Central memory CD4-positive, alpha-beta T cell (primary cell): ENCODE measurements at places on chromosomes 4 and X.

DNA sequence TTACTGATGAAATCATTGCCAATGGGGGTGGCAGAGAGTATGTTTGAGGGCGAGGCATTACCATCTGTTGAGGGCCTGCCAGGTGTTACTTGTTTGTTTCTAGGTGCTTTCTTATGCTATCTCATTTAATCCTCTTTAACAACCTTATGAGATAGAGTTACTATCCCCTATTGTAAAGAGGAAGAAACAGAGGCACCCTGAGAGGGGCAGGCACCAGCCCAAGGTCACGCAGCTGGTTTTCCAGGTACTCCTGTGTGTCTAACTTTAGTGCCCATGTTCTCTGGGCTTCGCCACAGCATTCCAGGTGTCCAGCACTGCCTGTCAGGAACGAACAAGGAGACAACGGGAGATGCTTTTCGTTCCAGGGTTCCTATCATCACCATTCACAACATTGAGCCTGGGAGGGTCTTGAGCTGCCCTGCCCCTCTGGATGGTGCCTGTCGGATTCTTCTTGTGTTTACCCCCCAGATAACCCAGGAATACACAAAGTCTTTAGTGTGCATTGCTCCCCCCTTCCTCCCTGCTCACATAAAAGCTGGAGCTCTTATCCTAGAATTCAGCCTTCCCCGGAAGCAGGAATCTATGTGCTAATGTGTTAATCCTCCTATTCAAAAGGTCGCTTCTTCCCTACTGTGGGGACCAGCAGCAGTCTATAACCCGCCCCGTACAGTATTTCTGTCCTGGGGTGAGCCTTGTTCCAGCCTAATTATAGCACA lies 24.9 kb upstream of the GPC4 start:
- no peak for DNase-seq

GRCh38 chr4:92516450-92516849 lies 212.7 kb downstream of the GRID2 start:
- no peak for DNase-seq

DNA sequence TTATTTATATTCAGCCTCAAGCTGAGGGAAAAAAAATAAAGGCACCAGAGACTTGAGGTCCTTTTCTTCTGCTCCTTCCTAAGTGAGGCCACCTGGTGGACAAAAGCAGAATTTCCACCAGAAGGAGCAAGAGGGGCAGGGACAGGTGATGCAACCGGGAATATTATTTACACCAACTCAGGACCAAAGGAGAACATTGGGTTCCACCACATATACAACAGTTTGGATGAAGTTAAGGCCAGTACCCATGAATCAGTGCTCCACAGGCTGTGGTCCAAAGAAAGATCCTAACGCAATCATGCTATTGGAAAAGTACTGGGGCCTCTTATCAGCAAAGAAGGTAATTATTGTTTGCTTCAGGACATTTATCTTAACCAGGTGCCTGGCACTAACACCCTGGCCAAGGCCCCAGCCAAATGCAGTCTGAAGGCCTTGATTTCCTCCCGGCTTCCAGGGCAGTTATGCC lies 57.4 kb downstream of the TSC22D3 start:
- DNase-seq: peak; percentile 74

GRCh38 chrX:994780-995179 lies 217.7 kb downstream of the CRLF2 start:
- DNase-seq: no peak

- DNase-seq: peak; percentile 89
These were observed 14.8 kb downstream of the PDK3 start for GRCh38 chrX:24479924-24480323.

DNA sequence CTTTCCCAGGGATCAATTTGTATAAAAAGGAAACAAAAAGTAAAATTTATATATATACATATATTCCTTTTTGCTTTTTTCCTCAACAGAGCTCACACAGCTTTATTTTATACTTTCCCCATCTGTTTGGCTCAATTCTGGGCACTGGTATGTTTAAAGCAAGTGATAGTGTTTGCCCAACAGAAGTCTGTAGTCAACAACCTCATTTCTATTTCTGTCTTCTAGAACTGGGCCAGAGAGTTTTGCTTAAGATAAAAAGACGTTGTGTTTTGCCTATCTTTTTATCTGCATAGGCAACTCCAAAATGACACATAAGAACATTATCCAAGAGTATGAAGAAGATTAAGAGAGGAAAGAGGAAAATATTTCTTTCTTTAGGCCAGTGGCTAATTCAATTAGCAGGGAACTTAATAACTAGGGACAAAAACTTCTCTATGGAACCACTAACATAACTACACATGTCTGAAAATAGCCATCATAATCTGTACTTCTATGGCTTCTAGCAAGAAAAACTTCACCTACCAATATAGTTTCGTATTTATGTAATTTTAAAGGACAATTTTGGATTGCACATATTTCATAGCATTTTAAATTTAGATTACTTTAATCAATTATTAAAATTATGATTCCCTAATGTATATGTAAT lies 1300.5 kb downstream of the ARAP2 start:
- DNase-seq: no peak

- DNase-seq: no peak
These were observed 45.4 kb downstream of the SMARCAD1 start for GRCh38 chr4:94253036-94253435.

DNA sequence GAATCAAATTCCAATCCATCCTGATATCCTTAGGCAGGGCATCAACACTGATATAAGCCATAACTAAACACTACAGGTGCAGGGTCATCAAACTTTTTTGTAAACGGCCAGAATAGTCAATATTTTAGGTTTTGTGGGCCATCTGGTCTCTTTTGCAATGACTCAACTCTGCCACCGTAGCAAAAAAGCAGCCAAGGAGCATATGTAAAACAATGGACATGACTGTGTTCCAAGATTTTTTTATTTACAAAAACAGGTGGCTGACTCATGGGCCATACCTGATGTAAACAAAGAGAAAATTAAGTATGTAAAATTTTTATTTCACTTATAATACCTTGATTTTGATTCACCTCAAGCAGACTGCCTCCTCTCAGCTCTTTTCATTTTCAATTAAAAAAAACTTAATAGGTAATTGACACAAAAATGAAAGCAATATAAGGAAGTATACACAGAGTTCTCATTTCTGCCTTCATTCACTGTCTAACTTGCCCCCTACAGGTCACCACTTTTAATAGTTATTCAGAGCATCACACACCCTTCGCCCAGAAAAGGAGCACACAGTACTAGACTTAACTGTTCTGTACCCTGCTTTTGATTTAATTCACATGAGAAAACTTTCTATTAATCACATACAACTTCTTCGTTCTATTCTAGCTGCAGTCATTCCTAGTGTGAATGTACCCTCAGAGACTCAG lies 35.3 kb upstream of the GPM6B start:
- no peak for DNase-seq

- no peak for DNase-seq
These were observed 16.5 kb downstream of the ZFX start for GRCh38 chrX:24166078-24166477.

DNA sequence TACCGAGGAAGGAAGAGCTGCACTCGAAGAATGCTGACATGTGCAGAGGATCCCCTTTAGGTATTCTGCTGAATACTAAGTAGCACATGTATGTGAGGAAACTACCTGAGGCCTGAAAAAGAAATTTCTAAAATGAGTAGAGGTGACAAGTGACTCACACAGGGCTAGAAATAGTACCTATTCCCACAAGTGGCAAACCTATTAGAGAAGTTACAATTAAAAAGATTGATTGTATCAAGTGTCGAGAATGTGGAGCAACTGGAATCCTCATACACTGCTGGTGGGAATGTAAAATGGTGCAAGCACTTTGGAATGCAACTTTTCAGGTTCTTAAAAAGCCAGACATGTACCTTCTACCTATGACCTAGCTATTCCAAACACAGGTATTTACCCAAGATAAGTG lies 47.4 kb downstream of the CCSER1 start:
- DNase-seq: no peak

GRCh38 chrX:103737696-103738095 lies 27.0 kb downstream of the TMEM31 start:
- no peak for DNase-seq

DNA sequence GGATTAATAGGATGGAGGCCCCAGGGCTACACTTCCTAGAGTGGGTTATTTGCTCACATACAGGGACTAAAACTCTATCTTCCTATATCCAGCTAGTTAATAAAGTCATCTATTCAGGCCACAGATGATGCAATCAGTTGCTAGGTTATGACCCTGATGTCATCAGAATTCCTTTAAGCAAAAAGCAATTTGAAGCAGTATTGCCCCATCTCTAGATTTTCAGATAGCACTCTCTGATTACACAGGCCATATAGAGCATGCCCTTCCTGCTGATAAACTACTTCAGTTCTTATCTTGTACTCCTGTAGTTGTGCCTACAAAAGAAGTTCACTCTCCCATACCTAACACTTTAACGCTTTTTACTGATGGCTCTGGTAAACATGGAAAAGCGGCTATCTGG lies 84.8 kb downstream of the TMEM144 start:
- no peak for DNase-seq

- DNase-seq: no peak
These were observed 330.3 kb downstream of the PDHA2 start for GRCh38 chr4:96170198-96170597.

GRCh38 chr4:93394545-93395081 lies 433.9 kb upstream of the ATOH1 start:
- DNase-seq: no peak

DNA sequence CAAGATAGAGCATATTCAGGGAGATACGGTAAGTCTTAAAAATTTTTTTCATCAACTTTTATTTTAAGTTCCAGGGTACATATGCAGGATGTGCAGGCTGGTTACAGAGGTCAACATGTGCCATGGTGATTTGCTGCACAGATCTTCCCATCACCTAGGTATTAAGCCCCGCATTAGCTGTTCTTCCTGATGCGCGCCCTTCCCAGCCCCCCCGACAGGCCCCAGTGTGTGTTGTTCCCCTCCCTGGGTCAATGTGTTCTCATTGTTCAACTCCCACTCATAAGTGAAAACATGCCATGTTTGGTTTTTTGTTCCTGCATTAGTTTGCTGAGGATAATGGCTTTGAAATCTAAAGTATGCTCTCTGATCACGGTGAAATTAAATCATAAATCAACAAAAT lies 64.2 kb downstream of the HPRT1 start:
- DNase-seq: no peak

DNA sequence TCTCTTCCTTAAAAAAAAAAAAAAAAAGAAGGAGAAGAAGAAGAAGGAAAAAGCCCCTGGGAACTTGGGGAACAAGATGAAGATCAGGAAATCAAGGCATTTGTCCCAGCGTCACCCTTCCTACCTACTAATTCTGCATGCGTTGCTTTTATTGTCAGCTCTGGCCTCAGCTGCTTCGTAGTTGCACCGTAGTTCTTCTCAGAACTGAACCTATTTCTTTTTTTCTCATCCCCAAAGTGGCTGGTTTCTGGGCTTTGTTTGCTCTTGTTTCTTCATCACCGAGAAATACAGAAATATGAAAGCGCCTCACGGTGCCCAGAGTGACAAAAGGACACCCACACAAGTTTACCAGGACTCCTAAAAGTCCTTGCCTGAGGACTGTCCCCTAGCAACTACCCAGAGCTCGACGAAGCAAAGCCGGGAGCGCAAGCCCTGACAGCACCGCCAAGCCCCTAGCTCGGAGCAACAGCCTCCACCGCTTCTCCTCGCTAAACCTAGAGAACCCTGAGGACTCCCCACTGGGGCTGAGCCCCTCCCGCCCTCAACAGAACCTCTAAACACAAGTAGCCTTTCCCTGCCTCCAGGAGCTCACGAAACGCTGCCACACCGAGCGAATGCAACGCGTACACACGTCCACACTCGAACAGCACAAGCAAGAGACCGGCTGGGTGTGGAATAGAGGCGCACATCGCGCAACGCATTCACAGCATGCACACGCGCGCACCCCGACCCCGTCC lies 710 bp downstream of the PRKG2 start:
- DNase-seq: no peak

GRCh38 chrX:13569479-13570260 lies at the start of gene EGFL6:
Gene EGFL6 (plus strand): TSS chrX:13569601. CDS start chrX:13569862, 261 bp downstream.
- no peak for DNase-seq

DNA sequence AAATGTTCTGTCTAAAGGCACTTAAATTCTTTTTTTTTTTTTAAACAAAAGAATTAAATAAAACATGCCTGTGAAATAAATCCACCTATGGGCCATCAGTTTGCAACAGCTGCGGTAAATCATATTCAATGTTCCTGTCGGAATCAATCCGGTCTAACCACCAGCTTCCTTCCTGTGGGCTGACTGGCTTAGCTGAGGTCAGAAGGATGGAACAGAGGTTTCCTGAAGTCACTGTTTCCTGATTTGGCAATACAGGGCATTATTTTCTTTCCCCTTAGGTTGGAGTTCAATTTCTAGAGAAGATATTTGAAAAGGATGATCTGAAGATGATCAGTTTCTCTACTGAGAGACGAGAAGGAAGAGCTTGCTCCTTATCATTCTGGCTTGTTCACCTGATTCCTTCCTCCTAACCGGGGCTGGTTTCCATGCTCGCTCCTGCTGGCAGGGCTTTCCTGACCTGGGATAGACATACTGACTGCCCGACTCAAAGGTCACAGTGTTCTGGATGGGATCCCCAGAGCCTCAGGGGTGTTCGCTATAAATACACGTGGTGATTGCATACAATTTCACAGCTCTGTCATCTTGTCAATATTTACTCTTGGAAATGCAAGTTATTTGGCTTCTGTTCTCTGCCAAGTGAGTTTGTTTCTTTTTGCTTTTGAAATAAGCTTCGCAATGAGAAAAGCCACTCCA lies 21.7 kb downstream of the PDLIM3 start:
- peak; percentile 33 for DNase-seq

DNA sequence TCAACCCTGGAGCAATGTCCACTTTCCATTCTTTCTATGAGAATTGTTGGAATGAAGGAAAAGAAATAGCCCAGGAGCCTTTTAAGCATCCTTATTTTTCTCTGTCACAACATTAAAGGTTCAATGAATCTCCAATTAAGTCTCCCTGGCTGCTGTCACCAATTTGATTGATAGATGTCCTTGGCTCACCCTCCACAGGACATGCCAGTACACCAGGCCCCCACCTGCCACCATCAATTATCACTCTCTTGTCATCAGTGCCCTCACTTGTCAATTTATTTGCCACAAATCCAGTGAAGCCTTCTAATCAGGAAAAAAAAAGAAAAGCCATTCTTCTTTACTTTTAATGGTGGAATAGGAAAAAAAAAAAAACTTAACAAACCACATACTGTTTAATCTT lies 453.6 kb downstream of the CENPC start:
- no peak for DNase-seq

- no peak for DNase-seq
These were observed 147.2 kb downstream of the SHROOM3 start for GRCh38 chr4:76582074-76582816.

DNA sequence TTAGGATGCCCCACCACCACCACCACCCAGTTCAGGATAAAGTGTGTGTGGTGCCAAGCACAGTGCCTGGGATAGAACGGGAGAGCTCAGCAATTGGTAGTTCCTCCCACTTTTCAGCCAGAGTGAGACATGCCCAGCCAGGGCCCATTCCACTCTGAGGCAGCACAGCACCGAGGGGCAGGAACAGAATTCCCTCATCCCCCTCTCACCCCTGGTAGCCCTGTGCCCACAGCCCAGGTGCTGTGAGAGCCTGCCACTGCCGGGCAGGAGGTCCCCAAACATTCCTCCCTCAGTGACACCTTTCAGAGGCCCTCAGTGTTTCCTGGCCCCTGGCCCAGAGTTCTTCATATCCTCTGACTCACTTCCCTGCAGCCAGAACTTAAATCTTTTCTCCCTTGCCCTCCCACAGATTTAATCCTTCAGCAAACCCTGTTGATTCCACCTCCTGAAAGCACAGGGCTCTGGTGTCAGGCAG lies 8.1 kb downstream of the RIPPLY1 start:
- DNase-seq: no peak
